Fibroblast of villous mesenchyme (primary cell): ENCODE measurements at places on chromosomes 6 and 20. TPM values are rescaled to one million over a fixed set of nuclear protein-coding genes. Genes with fewer than 3 reads are reported as not detected.
A peak's percentile ranks its signal among the peaks of the same experiment; 100 is the strongest.

TSBP1 gene
- total RNA-seq: under 0.01 TPM in 1 of 2 replicates, not detected in the other

DLK2 gene
- 0.64 and 1.7 TPM in 2 replicates for total RNA-seq

SLC35D3 gene
- not detected in 2 replicates for total RNA-seq

PRRT1 gene
- under 0.01 and 0.32 TPM in 2 replicates for total RNA-seq

ANGPT4 gene
- total RNA-seq: not detected in 2 replicates

KHDC1L gene
- total RNA-seq: 0.43 TPM in 1 of 2 replicates, not detected in the other

LY6G5C gene
- 0.43 and 0.64 TPM in 2 replicates for total RNA-seq

SLC35B2 gene
- 84.7 and 92.8 TPM in 2 replicates for total RNA-seq

FAM209A gene
- not detected in 2 replicates for total RNA-seq

DOK5 gene
- under 0.01 and 1.3 TPM in 2 replicates for total RNA-seq

TRIM38 gene
- 7.7 and 13.8 TPM in 2 replicates for total RNA-seq

GRCh38 chr6:135535989-135536414 is 38.5 kb upstream of the AHI1 start:
- DNase-seq: peak; percentile 88

DNA sequence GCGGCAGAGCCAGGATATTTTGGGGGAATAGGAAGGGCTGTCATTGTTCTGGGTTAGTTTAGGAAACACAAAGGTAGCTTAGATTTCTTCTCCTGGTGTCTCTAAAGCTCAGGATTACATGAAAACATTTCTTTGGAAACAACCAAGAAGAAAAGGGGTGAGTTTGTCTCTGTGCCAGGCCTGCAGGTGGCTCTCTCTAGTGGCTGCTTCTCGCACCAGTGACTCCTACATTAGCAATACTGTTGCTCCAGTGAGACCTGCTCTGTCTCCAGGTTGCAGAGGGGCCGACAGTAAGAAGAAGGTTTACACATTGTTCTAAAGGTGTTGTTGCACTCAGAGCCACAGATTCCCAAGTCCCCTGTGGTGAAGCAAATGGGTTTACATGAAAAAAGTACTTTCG is 104.6 kb upstream of the GLP1R start:
- no peak for DNase-seq

- no peak for DNase-seq
These were observed 17.3 kb downstream of the NSFL1C start for GRCh38 chr20:1449370-1449769.

DNA sequence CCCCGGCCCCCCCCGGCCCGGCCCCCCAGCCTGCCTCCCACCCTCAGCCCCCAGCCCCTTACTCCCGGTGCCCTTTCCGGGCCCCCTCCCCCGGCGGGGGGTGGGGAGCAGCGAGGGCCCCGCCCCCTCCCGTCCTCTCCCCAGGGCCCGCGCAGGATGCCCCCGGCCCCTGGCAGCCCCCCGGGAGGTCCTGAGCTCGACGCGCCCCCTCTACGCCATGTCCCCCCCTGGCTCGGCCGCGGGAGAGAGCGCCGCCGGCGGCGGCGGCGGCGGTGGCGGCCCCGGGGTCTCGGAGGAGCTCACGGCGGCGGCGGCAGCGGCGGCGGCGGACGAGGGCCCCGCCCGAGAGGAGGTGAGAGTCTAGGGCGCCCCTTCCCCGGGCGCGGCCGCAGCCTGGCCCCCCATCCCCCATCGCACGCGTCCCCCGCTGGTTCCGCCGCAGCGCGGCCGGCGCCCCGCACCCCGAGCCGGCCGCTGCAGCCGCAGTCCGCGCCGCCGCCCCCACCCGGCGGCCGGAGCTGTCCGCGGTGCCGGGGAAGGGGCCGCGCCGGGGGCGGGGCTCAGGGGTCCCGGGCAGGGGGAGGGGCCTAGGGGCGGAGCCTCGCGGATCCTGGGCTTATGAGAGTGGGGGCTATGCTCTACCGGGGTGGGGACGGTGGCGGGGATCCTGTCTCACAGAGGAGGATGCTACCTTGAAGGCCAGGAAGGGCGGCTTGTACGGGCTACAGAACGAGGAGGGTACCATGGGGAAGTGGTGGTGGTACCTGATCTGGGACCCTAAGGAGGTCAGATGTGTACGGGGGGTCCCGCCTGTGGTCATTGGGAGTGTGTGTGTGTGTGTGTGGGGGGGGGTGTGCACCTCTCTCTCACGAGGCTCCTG is 516 bp downstream of the TMEM151B start:
- no peak for DNase-seq

DNA sequence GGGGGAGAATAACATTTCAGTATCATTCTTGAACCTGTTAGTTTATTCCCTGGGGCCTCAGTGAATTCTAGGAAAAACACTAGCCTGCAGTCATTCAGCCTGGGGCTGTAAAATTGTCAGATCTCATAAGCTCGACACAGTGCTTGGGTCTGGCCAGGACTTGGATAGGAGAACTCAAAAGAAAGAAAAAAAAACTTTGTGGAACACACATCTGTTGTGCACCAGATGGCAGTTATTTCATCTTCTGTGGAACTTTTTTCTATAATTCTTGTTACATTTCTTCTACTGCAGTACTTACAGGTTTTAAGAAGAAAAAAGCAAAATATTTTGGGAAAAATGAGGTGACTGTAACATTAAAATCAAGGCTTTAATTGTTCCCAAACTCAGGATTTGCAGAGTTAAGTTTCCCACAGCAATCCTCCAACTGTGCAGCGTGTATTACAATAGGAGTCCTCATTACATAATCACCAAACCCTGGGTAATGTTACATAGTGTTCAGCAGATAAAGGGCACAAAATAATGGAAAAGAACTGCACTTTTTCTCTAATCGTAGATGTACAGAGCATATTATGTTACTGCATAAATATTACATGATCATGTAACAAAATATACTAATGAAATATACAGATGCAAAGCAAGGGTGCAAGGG is 531.1 kb upstream of the CITED2 start:
- DNase-seq: peak; percentile 58

GRCh38 chr6:23343610-23344306 is 774.4 kb downstream of the HDGFL1 start:
- DNase-seq: no peak

DNA sequence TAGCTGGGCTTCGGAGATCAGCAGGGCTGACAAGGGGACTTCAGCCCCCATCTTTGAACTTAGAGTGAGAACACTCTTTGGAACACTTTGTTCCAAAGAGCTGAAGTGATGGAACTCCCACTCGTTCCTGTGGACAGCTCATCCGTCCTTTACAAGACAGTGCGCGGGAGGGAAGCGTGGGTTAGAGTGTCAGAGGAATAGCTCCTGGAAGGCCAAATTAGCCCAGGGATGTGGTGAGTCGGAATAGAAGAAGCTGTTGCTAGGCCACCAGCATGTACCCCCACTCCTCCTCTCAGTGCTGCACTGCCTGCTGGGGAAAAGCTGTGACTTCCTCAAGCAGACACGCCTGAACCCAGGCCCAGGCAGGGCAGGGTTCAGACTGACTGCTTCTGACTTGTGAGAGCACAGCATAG is 1.7 kb downstream of the SDCBP2 start:
- DNase-seq: peak; percentile 90

DNA sequence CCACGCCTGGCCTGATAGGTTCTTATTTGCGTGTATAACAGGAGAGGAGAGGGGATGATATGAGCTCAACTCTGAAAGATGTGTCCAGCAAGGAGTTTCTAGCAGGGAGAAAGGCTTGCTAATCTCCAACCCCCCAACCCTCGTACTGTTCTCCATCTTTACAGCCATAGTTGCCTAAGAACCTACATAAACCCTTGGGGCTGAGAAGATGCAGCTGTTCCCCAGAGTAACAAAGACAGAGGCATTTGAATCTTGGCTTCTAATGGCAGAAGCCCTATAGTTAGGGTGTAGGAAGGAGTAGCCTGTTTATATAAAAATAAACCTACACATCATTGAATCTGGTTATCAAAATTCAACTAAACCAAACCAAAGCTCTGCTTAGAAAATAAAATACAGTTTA is 631.4 kb upstream of the SLC35B3 start:
- no peak for DNase-seq

DNA sequence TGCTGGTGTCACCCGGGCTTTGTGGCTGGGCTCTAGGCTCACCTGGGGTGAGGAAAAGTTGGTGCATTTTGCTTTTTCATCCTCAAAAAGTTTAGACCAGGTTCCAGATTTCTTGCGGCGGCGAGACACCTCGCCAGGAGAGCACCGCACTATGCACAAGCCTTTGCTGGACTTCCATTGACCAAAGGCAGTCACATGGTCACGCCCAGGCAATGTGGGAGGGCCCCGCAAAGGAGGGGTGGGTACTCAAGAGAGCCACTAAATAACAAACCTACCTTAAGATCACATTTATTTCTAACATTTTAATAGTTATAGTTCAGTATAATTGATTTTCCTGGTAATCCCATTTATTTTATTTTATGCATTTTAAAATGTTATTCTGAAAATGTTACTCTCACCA is 3.0 kb upstream of the KIF16B start:
- no peak for DNase-seq

DNA sequence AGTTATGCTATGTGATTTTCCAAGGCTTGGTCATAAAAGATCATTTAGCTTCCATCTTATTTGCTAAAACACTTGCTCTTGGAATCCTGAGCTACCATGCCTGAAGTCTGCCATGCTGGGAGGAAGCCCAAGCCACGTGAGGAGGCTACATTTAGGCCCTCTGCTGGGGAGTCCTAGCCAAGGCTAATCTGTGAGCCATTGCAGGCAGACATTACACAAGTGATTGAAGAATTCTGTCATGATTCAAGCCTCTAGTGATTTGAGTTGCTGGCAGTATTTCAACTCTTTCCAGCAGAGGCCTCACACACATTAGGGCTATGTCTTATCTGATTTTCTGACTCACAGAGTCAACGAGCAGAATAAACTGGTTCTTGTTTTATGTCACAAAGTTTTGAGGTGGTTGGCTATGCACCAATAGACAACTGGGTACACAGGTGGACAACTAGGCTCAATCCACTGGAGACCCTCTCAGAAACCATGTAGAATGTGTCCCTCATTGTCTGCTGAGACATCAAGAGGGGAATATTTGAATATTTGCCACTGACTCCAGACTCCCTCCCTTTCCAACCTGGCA is 227.2 kb upstream of the SULF2 start:
- DNase-seq: peak; percentile 82

DNA sequence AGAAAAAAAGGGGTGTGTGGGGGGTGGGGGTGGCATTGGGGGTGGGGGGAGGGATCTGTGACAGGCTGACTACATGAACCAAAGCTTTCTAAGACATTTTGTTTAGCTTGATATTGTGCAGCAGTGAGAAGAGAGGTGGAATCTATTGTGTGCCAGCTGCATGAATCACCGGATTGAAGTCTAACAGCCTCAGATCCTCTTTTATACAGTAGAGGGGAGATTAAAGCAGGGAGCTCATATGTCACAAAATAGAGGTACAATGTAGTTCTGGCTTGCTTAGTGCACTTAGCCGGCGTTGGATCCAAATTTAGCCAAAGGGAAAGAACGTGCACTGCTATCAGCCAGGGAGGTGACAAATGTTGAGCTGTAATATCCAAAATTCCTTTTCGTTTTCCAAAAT is 404.2 kb upstream of the CITED2 start:
- DNase-seq: no peak

DNA sequence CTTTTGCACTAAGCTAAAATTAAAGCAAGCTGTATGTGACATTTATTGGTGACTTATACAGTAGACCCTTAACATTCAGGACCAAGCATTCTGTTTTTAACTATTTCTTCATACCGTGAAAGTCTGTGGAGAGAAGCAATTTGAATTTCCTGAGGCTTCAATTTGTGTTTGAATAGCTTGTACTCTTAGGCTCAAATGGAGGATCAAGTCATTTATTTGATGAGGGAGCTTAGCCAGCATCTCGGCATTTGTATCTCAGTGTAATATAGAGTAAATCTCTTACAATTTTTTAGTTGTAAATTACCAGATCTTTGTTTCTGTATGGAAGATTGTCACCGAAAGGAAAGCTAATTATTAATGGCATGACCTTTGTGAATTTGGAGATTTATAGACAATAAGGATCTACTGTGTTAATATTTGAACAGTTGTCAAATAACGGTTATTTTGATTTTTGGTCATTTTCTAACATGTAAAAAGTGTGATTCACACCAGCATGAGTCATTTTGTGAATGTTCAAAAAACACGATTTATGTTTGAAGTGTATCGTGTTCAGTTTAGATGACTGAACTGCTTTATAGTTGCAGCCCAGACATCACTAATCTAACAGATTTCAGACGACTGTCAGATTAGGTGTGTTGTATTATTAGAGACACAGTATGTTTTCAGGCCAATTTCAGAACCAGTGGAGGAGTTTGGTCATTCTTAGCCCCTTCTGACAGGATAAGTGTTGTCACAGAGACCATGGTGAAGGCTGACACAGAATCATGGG is 332.9 kb downstream of the CDKAL1 start:
- DNase-seq: no peak

DNA sequence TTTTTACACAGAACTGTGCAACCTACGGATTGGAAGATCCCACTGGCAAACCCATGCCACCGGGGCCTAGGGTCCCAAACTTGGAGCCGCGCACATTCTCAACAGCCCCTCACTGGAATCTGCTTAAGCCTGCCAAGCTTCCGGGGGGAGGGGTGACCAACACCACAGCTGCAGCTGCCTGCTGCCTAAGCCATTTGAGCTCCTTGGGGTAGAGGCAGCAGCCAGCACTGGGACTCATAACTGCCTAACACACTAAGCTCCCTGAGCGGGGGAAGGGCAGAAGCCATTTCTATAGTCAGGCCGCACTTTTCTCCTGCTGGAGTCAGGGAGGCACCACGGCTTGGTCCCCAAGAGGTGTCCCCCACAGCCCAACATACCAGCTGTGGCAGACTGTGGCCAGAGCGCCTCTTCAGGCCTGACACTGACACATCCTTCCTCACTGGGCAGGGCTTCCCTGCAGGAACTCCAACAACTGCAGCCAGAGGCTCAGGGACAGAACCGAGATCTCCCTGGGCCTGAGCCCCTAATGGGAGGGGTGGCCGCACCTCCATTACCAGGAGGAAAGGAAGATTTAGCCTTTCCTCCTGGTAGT is 270.3 kb upstream of the ECI2 start:
- peak; percentile 31 for DNase-seq

- DNase-seq: no peak
These were observed 102.3 kb downstream of the EDN1 start for GRCh38 chr6:12392490-12392889.

- DNase-seq: no peak
These were observed 19.2 kb upstream of the HAO1 start for GRCh38 chr20:7959484-7959883.

DNA sequence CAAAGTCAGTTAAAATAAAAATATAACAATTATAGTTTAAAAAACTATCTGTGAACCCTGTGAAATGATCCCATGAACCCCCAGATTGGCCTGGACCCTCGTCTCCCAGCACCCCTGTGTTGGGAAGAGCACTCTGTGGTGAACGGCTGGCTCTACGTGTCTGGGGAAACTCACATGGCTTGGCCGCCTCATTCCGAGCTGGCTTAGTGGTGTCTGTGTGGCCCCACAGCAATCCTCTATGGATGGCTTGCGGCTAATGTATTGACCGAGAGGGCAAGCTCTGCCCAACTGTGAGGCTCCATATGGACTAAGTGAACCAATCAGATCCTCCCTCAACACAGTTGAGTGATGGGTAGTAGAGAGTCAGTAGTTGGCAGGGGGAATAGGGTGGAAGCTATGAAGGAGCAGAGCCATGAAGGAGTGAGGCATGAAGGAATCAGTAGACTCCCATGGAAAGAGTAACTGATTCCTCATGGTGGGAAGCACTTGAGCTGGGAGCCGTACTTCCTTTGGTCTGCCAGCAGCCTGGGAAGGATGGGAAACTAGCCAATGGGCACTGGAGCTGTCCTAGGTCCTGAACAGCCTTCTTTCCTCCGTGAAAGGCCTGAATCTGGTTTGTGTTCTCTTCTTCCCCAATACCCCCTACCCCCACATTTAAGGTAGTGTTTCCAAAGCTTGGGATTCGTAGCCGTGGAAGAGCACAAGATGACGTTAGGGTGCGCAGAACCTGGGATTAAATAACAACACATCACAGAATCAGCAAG is 21.6 kb upstream of the ZNF831 start:
- DNase-seq: no peak

GRCh38 chr6:37432590-37432915 is 468 bp upstream of the CMTR1 start:
- no peak for DNase-seq
